ENCODE measurements at places on chromosomes 11 and 22.

- no peak for DNase-seq
These were observed 157.3 kb upstream of the CTSC start for GRCh38 chr11:88494848-88495247.

DNA sequence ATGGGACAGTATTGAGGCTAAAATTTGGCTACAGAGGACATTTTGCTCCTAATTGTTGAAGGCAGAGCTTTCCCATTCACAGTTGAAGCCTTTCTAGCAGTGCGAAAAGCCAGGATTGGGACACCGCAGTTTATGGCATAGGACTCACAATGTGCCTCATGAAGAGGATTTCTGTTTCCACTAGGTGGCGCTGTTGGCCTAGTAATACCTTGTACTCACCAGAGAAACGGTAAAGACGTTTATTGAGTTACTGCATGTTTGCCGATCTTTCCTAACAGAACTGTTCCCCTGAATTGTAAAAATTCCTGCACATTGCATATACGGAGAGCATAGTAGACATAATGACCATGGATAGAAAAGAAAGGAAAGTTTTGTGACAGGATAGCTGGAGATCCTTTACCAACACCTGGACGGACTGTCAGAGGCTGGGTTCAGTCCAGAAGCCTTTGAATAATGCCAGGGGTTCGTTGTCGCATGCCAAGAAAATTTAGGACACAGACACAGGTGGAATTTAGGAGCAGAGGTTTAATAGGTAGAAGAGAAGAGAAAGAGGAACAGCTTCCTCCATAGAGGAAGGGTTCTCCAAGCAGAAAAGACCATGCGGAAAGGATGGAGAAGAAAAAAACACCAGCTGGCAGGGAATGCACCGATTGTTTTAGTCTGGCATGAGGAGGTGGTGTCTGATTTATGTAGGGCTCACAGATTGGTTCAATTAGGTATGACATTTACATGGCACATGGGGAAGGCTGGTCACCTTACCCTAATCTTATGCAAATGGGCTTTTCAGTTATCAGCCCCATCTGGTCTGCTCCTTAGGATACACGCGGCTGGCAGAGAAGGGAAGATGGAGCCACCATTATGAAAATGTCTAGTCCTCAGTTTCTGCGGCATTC, 10.8 kb upstream of the OR51D1 start:
- peak; percentile 63 for DNase-seq

DNA sequence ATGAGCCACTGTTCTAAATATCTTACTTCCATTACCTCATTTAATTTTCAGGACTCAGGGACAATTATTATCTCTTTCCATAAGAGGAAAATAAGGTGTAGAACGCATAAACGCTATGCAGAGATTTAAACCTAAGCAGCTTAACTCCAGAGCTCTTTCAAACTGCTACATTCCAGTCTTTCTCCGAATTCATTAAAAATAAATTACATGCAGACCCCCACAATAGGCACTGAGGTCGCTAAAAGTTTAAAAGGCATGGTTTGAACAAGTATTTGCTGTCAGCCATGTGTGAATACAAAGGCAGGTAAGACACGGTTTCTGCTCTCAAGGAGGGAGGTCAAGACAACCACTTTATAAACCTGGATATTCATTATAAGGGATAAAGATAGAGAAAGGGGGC, 983 bp downstream of the NARS2 start:
- DNase-seq: no peak

DNA sequence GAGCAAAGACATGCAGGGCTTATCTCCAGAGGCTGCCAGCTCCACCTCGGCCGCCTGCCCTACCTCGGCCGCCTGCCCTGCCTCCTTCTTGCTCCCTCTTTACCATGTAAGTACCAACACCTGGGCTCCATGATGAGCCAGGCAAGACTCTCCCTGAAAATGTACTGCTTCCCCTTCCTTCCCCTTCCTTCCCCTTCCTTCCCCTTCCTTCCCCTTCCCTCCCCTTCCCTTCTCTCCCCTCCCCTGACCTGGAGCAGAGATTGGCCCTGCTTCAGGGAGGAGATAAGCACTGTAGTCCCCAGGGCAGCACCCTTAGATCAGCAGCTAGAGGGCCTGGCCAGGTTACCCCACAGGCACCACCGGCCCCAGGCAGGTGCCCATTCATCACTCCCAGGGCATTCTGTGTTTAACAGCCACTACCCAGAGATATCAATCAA, 25.4 kb upstream of the ADORA2A start:
- DNase-seq: no peak

DNA sequence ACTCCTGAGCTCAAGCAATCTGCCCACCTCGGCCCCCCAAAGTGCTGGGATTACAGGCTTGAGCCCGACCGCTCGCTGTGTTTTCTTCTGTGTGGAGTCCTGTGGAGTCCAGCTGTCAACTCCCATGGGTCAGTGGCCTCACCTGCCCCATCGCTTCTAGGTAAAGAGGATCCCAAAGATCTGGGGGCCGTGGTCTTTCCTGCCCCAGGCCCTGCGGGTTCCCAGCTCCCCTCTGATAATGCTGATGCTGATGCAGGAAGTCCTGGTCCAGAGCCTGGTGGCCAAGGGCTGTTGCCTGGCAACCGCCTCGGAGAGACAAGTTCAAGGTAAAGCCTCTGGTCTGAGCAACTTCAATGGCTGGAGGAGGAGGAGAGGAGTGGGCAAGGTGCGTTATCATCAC, 9.6 kb downstream of the SSTR3 start:
- no peak for DNase-seq

DNA sequence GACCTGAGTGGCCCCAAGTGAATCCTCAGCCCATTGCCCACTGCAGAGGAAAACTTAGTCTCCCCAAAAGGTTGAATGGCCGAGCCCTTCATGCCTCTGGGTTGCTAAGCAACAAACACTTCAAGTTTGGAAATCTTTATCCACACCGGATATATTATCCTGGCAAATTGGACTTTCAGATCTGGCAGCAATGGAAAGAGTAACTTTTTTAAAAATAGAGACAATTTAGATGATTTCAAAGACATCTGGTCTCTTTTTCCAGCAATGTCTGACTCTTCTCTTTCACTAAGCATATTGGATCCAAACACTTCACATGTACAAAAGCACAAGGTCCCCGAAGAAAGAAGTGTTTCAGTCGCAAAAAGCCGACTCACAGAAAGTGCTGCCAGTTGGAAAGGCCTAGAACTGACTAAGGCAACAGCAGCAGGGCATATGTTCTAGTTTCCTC, 505.3 kb downstream of the SOX6 start:
- no peak for DNase-seq

DNA sequence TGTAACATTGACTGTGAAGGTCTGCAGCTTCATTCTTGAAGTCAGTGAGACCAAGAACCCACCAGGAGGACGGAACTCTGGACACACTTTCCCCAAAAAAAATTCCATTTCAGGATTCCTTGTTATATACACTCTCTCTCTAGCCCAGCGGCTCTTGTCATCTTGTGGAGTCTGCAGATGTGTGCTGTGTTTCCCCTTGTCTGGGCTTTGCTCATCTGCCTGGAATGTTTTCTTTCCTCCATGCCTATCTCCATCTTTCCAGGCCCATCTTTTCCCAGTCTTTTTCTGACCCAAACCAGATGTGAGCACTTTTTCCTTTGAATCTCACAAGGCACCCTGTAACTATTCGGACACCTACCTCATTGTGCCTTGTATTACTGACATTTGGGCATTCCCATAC, 5.1 kb upstream of the DRG1 start:
- no peak for DNase-seq

DNA sequence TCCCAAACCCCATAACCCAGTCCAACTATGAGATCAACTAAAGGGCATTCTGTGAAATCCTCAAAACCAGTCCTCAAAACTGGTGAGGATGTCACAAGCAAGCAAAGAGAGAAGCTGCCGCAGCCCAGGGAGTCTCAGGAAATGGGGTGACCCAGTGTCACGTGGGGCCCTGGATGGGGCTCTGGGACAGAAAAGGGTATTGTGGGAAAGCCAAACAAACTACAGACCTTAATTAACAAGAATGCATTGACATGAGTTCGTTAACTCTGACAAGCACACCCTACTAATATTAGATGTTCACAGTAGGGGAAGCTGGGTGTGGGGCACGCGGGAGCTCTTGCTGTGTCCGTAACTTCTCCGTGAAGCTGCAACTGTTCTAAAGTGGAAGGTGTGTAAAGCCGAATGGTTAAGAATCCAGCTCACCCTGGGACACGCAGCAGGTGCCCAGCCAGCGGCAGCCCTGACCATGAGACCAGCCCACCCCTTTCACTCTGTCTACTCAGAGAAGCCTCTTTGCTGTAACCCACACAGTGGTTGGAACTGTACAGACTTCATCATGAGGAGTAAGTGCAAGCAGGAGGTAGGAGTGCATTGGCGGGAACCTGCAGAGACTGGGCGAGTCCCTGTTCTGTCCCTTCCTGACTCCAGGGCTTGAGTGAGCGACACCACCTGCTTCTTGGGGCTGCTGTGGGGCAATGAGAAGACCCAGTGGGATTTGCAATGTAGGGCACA, 17.9 kb downstream of the LINC01488 start:
- peak; percentile 39 for DNase-seq

GRCh38 chr11:104956528-104956927, 11.8 kb downstream of the CASP4 start:
- DNase-seq: no peak
